ENCODE measurements at places on chromosomes 12 and 14.
A peak's percentile ranks its signal among the peaks of the same experiment; 100 is the strongest.

DNA sequence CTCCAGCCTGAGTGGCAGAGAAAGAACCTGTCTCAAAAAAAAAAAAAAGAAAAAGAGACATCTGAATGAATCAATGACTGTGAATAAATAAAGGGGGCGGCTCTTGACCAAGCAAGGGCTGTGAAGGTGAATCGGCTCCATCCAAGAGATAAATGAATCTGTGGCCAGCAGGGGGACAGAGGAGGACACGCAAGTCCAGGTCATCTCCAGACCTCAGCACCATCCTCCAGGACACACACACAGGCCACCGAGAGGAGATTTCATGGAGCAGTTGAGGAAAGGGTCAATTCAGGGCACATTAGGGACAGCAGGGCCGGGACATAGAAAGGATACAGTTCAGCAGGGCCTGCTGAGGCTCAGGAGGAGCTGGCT is 21.6 kb downstream of the TRPV4 start:
- DNase-seq, result no peak

GRCh38 chr14:22344673-22345072 is 244.4 kb downstream of the DAD1 start:
- DNase-seq, result no peak

- peak; percentile 77 for DNase-seq
These were observed 240.3 kb downstream of the EMP1 start for GRCh38 chr12:13436696-13437391.

GRCh38 chr14:73663548-73664212 is 18.9 kb downstream of the DNAL1 start:
- DNase-seq, result no peak

DNA sequence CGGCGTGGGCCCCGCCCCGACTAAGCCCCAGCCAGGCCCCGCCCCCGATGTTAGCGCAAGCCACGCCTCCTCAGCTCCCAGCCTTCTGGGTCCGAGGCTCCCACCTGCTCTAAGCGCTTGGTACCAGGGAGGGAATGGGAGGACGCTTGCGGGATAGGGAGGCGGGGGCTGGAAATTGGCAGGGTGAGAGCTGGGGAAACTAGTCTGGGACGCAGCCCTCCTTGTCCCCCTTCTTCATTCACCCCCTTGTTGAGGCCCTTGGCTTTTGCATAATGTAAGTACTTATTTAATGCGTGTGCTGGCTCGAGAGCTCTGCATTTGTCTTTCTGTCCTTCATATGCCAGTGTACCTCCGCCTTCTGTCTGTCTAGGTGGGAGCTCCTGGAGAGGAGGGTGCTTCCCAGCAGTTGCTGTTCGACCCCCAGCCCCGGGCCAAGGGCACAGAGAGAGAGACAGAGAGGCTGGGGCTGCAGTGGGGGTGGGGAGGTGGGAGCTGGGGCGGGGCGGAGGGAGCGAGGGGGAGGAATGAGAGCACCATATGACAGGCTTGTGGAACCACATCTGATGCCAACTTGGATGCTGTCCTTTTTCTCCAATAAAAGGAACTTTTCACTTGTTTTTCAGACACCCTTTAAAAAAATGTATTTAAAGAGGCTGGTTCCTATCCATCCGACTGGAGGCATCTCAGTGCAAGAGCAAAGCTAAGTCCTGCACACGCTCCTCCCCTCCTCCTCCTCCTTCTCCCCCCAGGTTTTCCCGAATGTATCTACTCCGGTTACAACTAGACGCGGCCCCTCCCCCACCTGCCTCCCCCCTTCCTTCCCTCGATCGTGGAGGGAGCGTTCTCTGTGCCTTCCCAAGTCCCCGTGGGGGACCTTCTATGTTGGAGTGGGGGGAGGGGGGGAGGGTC is 25.6 kb upstream of the MAP1LC3B2 start:
- peak; percentile 86 for DNase-seq

- DNase-seq, result no peak
These were observed 6.4 kb downstream of the TMEM121 start for GRCh38 chr14:105532735-105533141.

- DNase-seq, result peak; percentile 85
These were observed 137.0 kb upstream of the MAX start for GRCh38 chr14:65239143-65239937.

- DNase-seq, result no peak
These were observed 9.1 kb upstream of the ATG101 start for GRCh38 chr12:52060498-52061177.

DNA sequence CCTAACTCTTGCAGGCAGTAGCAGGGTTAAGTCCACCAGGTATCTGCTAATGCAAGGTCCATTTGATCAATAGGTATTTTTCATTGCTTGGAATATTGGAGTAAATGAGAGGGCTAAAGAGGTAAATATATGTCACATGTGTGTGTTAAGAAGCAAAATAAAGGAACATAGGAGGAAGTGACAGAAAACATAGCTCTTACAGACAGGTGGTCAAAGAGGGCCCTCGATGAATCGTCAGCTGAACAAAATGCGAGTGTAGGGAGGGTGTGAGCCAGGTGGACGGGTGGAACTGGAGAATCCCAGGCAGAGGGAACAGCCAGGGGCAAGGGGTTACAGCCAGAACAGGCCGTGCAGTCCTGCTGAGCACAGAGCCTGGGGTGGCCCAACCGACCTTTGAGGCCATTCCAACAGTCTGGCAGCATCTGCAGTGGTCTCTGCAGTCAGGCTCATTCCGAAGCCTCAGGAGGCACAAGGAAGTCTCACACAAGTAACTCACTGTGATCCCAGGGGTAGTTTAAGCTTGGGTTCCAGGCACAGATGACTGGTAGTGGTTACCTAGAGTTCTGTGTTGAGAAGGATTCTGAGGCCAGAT is 43.2 kb downstream of the CCDC88C start:
- DNase-seq, result no peak

DNA sequence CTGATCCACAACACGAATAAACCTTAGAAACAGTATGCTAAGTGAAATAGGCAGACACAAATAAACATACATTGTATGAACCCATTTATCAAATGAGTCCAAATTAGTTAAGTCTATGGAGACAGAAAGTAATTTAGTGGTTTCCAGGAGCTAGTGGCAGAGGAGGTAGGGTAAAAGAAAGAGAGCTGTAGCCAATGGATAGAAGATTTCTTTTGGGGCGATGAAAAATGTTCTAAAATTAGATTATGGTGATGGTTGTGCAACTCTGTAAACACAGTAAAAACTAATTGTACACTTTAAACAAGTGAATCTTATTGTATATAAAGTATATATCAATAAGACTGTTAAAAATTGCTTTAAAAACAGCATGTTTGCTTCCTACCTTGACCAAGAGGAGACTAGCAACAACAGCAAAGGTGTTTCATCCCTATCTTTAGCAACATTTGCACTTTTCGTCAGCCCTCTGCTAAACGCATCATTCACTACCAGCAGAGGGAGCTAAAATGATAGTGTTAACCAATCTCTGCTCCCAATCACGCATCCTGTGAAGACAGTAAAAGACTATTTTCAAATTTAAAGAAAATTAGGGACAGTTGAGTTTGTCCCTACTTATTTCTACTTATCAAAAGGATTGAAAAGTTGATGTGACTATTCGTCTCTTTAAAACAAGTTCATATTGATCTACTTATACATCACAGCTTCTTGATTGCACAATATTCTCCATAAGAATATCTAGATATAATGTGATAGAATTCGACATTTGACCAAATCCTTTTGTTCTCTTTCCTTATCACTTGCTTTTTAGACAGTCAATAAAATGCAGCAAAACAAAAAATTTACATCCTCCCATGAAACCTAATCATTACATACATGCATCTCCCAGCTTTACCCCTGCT is 24.0 kb upstream of the LGR5 start:
- DNase-seq, result peak; percentile 48

DNA sequence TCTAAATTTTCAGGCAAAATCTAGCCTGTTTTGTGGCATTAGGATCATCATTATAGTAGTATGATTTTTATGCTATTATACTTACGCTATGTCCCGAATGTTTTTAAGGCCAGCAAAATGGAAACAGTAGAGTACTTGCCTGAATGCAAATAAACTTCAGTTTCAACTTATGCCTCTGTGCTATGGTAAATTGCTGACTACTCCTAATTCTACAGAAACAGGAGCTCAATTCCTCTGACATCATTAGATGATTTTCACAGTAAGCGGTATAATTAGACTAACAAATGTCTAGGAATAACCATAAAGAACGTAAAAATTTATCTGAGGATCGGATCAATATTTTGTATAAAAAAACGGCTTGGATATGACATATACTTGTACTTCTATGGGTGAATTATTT is 270.0 kb downstream of the EGLN3 start:
- DNase-seq, result no peak

DNA sequence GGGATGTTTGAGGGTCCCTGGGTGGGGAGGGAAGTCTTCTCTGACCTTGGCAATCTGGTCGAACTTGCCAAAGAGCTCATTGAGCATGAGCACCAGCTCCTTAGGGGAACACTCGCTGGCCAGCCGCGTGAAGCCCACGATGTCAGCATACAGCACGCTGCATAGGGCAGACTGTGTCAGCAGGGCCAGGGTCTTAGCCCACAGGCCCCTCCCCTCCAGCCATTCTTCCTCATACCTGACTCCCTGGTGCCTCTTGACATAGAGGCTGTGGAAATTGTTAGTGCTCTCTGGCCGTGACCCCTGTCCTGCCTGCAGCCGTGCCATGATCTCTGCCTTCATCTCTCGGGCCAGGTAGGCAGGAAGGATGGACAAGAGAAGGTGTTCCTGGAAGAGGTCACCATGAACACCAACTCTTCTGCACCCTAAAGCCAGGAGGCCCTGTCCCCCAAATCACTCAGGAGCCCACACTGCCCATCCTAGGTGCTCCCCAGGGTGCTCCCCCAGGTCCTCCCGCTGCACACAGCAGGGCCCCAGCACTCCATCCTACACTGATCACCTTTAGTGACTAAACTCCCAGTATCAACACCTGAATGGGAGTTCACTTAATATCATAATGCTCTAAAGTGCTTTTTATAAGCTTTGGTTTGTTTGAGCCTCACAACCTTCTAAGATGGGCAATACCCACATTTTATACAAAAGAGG is 3.7 kb downstream of the ADCY4 start:
- DNase-seq, result no peak

DNA sequence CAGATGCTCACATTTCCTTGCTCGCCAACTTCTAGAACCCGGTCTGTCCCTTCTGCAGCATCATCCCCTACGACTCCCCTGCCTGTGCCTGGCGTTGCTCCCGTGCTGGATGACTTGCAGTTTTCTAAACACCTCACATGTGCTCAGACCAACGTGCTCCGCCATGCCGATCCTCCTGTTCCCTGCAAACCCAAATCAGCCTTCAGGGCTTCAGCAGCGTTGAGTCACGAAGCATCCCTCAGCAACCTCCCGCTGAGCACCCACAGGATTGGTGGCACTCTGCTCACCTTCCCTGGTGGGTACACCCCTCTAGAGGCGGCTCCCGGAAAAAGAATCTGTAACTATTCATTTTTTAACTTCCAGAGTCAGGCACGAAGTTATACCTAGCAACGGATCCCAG is 2.8 kb upstream of the PIWIL1 start:
- no peak for DNase-seq

DNA sequence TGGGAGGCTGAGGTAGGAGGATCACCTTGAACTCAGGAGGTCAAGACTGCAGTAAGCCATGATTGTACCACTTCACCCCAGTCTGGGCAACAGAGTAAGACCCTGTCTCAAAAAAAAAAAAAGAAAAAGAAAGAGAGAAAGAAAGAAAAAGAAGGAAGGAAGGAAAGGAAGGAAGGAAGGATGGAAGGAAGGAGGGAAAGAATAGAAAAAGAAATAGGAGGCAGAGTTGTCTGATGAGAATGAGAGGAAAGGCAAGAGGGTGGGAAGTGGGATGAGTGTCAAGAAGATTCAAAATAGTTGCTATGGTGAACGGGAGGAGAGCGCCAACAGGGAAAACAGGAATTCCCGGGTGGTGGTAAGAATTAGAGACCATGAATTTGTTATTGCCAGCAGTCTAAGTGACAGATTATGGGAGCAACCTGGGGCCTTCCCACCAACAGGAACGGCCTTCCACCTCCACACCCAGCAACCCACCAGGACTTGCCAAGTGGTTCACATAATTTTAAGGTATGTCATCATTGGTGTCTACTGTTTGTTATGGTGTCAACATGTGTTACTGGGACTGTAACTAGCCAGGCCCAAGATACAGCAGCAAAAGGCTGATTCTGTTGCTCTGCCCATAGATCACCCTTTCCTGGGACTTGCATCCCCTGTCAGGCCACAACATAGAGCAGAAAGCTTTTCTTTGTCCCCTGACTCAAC is 36.1 kb upstream of the C12orf76 start:
- no peak for DNase-seq

GRCh38 chr12:115485967-115486366 is 791.5 kb downstream of the MED13L start:
- no peak for DNase-seq

- no peak for DNase-seq
These were observed 258.7 kb upstream of the BTG1 start for GRCh38 chr12:92404259-92404894.
